Spinal cord (tissue), 10 donors: ENCODE measurements at places on chromosomes 3 and 15.
A peak's percentile ranks its signal among the peaks of the same experiment; 100 is the strongest.

DNA sequence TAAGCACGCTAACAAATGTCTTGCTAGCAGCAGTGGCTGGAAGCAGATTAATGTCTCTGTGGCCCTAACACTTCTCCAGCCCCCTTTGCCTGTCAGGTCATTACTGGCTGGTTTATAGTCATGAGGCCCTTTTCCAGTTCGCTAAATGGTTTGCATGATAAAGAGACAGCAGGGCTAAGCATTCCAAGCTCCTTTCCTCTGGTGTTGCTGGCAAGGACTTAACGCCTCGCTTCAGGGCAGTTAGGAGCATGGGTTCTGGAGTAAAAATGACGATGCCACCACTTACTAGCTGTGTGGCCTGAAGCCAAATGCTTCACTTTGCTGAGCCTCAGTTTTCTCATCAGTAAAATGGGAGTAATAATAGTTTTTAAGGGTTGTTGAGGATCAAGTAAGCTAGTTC is 185.9 kb downstream of the MEGF11 start:
- DNase-seq: peak; percentile 35

DNA sequence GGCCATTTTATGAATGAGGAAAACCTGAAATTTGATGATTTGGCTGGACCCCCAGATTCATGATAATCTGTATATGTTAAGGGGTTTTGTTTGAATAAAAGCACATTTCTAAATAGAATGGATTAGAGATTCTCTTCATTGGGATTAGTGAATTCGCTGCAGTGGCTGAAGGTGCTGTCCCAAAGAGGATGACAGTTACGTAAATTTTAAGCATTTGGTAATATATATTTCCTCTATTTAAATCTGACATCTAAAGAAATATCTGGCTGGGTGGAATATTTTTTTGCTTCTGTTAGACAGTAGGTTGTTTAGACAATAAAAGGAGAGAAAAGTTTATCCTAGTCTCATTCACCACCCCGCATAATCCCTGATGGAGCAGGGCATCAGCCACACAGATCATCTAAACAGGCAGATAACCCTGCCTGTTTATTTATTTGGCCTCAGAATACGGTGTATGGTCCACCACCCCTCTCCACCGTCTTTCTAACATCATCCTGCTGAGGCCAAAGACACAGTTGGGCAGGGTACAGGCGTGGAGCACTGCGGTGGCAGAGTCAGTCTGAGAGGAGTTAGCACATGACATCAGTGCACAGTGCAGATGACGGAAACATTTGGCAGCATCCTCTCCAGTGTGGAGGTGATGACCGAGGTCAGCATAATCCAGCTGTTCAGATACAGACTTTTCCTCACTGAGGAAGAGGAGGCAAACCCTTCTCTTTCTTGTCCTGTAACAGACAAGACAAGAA is 20.4 kb upstream of the NFKBIZ start:
- peak; percentile 27 for DNase-seq

DNA sequence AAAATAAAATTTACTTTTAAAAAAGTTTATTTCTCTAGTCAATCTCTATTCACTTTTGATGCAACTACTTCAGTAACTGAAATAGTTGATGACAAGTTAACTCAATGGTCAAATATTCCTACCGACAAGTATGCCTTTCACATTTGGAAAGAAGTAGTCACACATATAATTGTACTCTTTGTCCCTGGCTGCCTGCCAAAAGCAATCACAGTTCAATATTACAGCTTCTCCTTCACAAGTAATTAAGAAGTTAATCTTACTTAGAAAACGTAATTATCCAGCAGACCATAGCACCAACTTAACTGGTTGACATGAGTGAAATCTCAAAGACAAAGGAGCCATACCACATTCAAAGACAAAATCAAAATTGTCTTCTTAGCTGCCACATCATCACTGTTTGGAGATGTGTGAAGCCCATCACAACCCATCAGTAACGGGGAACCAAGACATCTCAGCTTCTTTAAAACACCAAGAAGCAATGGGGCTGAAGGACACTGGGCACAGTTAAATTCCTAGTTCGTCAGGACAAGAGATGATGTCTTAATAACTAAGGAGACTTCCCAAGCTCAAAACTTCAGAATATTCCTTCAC is 86.1 kb downstream of the PLCH1 start:
- DNase-seq: peak; percentile 82

DNA sequence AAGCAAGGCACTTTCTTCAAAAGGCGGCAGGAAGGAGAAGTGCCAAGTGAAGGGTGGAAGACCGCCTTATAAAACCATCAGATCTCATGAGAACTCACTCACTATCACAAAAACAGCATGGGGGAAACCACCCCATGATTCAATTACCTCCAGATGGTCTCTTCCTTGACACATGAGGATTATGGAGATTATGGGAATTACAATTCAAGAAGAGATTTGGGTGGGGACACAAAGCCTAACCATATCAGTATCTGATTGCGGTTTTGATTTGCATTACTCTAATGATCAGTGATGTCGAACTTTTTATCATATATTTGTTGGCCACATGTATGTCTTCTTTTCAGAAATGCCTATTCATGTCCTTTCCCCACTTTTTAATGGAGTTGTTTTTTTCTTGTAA is 549.3 kb upstream of the IL12A start:
- no peak for DNase-seq

DNA sequence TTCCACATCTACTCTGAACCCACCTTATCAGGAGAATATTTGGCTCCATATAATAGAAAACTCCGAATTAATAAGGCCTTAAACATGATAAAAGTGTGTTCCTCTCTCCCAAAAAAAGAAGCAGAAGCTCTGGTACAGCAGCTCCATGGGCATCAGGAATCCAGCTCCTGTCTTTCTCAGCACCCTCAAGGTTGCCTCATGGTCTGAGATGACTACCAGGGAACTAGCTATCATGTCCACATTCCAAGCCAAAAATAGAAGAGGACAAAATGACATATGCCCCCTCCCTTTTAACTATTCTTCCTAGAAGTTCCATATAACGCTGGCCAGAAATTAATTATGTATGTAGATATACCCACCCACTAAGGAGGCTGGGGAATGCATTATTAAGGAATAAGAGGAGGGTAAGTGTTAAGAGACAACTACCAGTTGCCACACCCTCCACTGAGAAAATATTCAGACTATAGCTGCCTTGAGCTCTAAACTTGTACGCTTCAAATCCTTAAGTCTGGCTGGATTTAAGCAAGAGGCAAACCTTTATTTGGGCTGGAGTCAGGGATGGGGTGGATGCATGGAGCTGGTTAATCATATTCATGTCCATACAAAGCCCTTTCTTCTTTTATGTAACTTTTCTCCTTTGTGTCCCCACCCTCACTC is 35.8 kb upstream of the CTDSPL start:
- DNase-seq: no peak

DNA sequence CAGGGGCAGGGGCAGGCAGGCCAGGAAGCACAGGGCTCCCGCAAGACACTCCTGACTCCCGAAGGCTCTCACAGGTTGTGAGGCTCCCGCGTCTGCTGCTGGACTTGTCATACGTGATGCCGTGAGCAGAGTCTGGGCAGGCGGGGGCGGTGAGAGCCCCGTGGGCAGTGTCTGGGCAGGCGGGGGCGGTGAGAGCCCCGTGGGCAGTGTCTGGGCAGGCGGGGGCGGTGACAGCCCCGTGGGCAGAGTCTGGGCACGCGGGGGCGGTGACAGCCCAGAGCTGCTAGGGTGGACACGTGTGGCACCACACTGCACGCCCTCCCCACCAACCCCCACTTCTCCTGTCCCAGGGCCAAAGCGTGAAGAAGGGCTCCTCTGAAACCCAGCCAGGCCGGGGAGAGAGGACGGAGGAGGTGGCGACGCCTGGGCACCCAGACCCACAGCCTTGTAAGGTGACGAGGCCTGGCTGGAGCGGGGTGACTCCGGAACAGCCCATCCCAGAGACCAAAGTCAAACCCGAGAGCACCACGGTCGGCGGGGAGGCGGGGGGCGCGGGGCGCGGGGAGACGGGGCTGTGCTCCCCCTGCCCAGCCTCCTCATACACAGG is 35.0 kb downstream of the TNK2 start:
- no peak for DNase-seq

DNA sequence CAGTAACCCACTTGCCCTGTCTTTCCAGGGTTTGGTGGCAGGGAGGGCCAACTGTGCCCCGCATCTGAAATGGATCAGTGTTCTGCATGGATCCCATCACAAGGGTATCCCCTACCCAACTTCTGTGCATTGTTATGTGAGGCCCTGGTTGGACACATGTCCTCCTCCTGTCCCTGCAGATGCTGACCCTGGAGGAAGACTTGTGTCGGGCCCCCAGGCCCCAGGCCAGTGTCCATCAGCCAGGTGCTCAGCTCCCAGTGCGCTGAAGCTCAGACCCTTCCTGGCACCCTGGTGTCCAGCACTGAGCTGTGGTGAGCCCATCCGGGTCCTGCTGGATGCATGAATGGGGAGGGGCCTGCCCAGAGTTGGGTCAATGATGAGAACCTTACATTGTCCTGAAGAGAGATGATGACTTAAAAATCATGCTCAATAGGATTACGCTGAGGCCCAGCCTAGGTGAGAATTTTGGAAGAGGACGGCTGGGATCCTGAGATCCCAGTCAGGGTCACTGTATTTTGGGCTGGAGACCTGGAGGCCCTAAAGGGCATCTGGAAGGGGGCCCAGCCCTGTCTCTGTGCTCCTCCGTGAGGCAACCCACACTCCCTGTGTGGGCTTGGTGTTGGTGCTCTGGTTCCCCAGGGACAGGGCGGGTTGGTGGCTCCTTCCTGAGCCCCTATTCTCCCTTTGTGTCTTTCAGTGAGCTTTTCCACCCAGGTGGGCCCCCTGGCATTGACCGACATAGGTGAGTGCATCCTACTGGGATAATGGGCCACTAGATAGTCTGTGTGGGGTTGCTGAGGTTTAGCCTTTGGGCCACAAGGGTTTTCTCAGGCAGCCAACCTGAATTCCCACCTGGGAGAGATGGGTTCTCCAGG is 199.1 kb downstream of the UBE3A start:
- DNase-seq: no peak

DNA sequence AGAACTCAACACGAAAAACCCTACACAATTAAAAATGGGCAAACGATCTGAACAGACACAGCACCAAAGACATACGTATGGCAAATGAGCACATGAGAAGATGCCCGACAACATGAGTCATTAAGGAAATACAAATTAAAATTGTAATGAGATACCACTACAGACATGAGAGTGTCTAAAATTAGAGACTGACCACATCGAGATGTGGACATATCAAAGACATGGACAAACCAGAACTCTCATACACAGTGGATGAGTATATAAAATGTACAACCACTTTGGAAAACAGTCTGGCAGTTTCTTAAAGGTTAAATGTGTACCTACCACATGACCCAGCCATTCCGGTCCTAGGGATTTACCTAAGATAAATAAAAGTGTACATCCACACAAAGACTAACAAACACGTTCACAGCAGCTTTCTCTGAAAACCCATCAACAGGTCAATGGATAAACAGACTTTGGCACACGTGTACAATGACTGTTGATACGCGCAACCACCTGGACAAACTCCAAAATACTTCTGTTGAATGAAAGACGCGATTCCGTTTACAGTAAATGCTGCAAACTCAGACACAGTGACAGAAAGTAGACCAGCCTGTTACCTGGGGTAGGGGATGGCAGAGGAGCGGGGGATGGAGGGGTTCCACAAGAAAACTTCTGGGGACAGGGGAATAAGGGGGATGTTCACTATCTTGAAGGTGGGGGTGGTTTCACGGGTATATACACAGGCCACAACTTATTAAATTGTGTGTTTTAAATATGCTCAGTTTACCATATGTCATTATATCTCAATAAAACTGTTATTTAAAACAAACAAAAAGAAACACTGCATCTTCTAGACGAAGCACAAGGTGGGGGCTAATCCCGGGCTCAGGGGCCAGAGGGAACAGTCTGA is 2.1 kb downstream of the TNK2 start:
- DNase-seq: no peak

DNA sequence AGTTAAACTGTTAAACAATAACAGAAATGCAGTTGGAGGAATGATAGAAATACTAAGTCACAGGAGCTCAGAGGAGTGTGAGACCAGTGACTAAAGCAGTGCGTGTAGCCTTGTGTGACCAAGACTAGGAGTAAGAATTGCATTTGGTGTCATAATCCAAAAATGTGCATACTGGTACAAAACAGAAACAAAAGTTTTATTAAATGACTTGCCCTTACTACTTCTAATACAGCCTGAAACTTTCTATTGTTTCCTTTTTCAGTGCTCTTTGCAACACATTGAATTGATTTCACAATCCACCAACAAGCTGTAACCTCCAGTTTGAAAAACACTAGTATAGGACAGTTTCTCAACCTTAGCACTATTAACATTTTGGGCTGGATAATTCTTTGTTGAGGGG is 17.1 kb downstream of the SNX1 start:
- no peak for DNase-seq

DNA sequence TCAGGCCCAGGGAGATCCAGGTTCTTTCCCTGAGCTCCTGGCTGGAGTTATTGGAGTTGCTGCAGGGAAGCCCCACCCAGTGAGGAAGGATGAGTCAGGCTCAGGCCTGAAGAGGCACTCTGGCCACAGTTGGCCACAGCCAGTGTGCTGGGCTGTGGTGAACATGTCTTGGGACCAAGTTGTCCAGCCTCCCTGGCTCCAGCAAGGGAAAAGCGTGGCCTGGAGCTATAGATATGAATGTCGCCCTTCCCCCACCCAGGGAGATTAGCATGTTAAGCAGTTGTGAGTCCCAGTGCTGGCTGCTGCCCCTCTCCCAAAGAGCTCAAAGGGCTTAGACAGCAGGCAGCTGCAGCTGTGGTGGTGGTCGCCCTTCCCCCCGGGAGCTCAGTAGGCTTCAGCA is 963.2 kb downstream of the ROBO2 start:
- no peak for DNase-seq

DNA sequence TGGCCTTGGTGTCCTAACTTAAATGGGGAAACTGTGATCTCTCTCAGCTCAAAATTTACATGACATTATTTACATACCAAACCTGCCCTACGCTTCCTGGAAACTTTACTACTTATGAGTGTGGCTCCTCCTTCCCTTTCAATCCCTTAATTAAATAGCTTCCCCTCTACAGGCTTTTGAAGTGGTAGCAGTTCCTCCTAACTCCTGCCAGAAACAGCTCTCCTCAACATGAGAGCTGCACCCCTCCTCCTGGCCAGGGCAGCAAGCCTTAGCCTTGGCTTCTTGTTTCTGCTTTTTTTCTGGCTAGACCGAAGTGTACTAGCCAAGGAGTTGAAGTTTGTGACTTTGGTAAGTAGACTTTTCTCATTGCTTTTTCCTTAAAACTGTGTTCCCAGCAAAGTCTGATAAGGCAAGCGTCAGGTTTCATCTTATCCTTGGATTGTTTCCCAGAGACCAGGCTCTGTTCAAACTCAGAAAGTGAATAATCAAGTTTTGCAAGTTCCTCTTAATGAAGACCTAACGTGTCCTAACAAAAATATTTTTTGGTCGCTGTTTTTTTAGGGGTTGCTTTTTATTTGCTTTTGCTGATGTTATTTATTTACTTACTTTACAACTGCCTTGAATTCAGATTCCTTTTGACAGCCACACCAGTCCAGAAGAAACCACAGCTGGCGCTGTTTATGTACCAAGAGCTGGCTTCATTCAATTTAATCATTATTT is at the start of gene ACP3:
Gene ACP3 (plus strand): TSS at position 179 of the 720 bp plus-strand sequence. CDS start 50 bp downstream, at position 229.
- DNase-seq: no peak

- no peak for DNase-seq
Measured at GRCh38 chr15:91253605-91254004, 153.5 kb downstream of the SV2B start.
